ENCODE measurements at places on chromosomes 11 and 22.

GRCh38 chr11:13415201-13415600, 47.8 kb downstream of the BTBD10 start:
- no peak for DNase-seq

- no peak for DNase-seq
These were observed 9.6 kb upstream of the RANBP1 start for GRCh38 chr22:20106205-20106848.

DNA sequence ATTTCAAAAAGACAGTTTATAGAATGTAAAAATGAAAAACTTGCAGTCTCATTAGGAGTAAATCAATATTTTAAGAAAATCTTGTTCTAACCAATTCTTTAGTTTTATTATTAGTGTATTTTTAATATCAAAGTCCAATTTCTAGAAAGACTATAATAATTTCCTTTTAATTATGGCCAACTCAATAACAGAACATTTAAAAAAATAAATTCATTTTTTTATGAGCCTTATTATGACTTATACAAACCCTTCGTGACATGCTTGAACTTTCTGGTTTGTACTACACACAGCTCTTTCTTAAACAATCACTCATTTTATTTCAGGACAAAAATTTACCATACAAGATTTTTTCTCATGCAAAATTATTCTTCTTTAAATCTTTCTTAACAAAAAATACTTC, 11.7 kb upstream of the MRGPRE start:
- DNase-seq = no peak

DNA sequence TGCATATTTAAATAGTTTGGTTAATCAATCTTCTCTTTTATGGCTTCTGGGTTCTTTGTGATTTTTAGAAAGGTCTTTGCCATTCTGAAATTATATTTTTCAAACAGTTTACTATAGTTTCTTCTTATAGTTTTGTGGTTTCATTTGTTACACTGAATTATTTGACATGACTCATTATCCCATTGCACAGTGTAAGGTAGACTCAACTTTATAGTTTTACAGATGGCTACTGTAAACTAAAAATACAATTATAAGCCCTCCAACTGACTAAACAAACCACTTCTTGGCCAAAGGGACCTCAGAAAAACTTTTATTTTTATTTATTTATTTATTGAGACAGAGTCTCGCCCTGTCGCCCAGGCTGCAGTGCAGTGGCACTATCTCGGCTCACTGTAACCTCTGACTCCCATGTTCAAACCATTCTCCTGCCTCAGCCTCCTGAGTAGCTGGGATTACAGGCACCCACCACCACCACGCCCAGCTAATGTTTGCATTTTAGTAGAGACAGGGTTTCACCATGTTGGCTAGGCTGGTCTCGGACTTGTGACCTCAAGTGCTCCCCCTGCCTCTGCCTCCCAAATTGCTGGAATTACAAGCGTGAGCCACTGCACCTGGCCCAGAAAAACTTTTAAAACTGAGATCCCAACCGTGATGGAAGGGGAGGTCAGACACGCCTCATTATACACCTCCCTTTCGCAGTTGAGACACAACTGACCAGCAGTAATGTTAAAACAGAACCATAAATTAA, 14.1 kb upstream of the RAC2 start:
- DNase-seq = no peak

DNA sequence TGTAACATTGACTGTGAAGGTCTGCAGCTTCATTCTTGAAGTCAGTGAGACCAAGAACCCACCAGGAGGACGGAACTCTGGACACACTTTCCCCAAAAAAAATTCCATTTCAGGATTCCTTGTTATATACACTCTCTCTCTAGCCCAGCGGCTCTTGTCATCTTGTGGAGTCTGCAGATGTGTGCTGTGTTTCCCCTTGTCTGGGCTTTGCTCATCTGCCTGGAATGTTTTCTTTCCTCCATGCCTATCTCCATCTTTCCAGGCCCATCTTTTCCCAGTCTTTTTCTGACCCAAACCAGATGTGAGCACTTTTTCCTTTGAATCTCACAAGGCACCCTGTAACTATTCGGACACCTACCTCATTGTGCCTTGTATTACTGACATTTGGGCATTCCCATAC, 5.1 kb upstream of the DRG1 start:
- no peak for DNase-seq

DNA sequence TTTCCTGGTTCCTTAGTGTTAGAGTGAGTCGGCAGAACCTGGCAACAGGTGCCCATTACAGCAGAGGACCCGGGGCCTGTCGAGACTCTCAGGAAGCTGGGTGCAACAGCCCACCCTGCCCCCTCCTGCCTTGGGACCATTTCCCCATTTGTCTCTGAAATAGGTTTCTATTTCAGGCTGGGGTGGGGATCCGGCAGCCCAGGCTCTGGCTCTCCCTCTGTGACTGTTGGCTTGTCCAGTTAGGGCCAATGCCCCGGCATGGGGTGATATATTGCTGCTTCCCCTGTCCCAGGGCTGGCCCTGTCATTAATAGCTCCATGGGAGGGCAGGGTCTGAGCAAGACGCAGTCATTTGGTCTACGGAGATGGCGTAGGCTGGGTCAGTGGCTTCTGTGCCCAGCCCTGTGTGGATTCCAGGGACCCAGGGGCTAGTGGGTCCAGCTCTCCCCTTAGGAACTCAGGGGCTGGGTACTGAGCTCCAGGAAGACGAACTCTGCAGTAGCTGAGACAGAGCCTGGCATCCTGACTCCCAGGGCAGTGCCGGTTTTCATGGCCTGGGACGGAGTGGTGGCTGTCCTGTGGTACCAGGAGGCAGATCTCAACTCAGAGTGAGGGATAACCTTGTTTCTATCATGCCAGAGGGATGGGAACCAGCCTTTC, 2.7 kb downstream of the P2RY6 start:
- DNase-seq = no peak

- no peak for DNase-seq
These were observed 40.1 kb downstream of the OSBP start for GRCh38 chr11:59575505-59575904.
